ENCODE measurements at places on chromosomes 2 and 18.

GRCh38 chr2:127560201-127560930 lies 24.9 kb downstream of the MYO7B start:
- no peak for DNase-seq

- DNase-seq = no peak
Measured at GRCh38 chr2:206127656-206128055, 31.6 kb downstream of the NDUFS1 start.

DNA sequence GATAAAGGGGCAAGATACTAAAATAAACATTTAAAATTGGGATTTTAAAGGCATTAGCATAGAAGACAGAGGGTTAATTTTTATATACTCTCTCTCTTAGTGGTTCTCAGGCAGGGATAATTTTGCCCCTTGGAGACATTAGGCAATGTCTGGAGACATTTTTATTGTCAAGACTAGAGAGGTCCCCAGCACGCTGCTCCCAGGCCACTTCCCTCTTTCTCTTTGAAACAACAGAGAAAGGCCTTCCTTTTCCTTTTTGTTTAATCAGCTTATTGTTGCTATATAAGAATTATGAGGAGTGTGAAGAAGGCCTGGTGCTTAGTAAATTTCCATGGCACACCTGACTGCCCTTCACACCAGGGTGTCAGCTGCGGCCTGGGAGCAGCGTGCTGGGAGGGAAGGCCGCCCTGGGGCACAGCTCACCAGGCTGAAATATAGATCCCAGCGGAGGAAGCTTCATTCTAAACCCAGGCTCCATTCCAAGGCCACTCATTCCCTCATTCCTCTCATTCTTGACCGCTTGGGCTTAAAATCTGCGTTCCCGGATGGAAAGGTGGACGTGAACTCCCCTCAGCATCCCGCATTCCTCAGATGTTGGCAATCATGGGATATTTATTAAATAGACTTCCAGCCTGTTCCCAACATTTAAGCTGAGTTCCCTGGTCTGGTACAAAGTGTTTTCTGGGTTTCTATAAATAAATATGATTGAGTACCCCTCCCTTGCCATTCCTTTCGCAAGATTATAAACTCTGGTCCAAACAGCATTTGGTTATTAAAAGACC lies 22.5 kb downstream of the SLC14A2 start:
- no peak for DNase-seq

DNA sequence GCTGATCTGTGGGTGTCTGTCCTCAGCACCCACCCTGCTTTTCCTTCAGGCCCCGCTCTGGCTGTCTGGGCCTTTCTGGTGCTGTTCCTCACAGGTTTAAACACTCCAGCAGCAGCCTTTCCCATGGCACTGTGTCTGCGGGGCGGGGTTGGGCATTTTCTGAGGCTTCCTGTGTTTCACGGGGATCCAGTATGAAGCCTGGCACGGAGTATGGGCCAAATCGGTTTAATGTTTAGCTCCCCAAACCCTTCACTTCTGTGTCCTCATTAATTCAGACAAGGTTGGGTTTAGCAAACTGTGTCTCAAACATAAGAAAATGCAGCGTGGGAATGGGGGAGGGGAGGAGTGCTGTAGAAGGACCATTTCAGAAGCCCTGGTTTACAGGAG lies 44.9 kb downstream of the HPCAL1 start:
- DNase-seq = no peak

- DNase-seq = no peak
Measured at GRCh38 chr2:240670950-240671349, 11.7 kb downstream of the AQP12B start.

GRCh38 chr2:73028841-73029240 lies 42.7 kb downstream of the SFXN5 start:
- DNase-seq = no peak

GRCh38 chr18:34023471-34023870 lies 201.2 kb downstream of the NOL4 start:
- peak; percentile 18 for DNase-seq

DNA sequence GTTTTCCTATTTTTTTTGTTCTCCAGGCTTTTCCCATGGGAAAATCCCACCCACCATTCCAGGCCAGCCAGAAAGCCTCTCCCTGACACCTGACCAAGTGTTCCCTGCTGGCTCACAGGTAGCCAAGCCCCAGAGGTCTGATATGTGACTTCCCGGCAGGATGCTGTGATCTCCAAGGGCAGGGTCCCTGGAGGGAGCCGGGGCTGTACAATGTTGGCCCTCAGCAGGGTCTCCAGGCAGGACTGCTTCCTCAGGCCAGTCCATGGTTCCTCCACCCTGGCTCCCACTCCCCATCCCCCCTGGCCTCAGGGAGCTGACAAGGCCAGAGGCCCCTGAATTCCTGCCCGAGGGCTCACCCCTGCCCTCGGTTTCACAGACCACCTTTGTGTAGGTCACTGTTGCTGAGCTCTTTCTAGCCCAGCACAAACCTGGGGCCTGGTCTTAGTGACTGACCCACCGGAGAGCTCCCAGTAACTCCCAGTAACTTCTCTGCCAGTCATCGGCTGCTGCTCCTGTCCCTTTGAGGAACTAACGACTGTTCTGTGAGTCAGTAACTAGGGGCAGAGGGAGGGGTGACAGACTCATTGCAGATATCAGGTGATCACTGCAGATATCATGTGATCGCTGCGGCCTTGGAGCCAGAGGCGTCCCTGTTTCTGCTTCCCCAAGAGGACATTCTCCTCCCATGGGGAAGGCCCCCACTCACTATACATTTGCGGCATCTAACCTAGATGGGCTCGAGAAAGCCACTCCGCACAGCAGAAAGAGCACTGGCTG lies 38.7 kb downstream of the SDC1 start:
- DNase-seq = no peak

DNA sequence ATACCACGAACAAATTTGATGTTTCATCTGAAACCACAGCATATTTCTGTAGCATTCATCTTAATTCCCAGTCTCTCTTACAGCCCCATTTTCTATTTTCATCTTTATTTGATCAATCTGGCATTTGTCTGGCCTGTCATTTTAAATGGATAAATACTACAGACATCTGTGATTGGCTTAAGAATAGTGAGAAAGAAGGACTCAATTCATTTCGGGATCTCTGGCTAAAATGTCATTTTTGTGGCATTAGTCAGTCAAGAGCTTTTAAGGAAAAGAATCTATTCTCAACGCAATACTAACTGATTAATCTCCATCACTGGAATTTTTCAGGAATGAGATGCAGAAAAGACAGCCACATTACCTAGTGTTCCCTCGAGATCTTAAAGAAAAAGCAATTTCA lies 585.9 kb downstream of the IRS1 start:
- no peak for DNase-seq

- DNase-seq = peak; percentile 7
Measured at GRCh38 chr2:225367482-225367881, 32.0 kb upstream of the NYAP2 start.

DNA sequence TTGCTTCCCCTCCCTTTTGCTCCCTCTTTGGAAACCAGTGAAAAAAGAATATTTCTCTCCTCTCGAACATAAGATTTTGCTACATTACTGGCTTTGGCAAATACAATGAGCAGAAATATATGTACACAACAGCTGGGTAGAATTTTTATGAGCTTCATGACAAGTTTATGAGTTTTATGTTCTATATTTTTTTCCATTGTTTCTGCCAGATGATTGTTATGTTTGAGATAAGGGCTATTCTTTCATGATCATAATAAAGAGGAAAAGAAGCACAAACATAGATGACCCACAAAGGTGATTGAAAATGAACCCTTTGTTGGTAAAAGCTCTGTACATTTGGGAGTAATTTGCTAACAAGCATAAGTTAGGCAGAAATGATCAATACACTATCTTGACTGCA lies 14.8 kb upstream of the TFPI start:
- no peak for DNase-seq

Measured in iPS DF 6.9 (cell line).